ENCODE measurements at places on chromosomes 5 and 9. TPM values are rescaled to one million over a fixed set of nuclear protein-coding genes. Genes with fewer than 3 reads are reported as not detected.

The CDH12 gene
- not detected for total RNA-seq

The SURF2 gene
- 28.1 TPM for total RNA-seq

DNA sequence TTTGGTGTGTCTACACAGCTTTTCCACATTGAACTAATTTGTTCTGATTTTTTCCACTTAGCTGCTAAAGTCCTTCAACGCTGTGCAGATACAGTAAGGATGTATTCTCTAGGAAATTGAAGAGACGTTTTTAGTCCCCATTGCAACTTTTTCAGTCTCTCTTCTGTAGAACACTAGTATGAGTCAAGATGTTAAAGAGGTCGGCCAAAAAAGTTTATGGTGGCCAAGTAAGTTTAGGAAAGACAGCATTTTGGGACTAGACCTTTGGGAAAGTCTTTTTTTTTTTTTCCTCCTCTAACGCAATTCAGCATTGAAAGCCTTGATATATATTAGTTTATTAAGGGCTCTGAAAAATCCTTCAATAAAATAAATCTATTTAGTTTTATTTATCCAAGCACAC, 243.5 kb upstream of the FBXL7 start:
- DNase-seq: no peak

- DNase-seq: no peak
Measured at GRCh38 chr5:171580502-171581265, 161.2 kb downstream of the FGF18 start.

GRCh38 chr5:169651526-169651925, 14.5 kb downstream of the DOCK2 start:
- DNase-seq: no peak

DNA sequence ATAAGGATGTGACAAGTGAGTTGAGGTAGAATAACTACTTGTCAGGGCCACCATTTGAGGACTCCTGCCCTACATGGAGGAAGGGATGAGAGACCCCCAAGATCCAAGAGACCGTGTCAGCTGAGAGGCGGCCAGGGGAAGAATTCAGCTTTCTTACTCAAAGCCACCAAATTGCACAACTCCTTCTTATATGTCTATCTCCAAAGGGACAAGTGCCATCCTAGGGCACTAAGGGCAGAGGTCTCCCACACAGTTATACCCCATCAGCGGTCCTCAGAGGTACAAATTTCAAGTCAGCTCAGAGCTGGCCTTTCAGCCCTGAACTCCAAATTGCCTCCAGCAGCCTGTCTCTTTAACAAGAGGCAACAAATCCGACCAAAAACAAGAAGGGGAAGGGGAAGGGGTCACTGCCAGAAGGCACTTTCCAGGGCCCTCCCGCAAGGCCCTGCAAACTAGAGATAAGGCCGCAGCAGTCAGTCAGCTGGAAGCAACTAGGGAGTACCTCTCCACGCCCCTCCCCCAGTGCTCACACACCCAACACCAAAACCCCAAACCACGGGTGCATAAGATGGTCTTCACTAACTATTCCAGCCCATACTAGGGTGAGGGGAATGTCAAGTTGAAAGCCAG, 6.1 kb upstream of the STOML2 start:
- DNase-seq: peak; percentile 13

Measured in H7 (cell line).